ENCODE measurements at places on chromosomes 11 and 22. TPM values are rescaled to one million over a fixed set of nuclear protein-coding genes. Genes with fewer than 3 reads are reported as not detected.

The YPEL4 gene
- not detected for total RNA-seq

The GVQW3 gene
- 0.38 TPM for total RNA-seq

The GDPD4 gene
- total RNA-seq = not detected

The IL18 gene
- total RNA-seq = 31.6 TPM

The SHANK3 gene
- 5.2 TPM for total RNA-seq

The POLD3 gene
- 15.1 TPM for total RNA-seq

The WNT11 gene
- not detected for total RNA-seq

The CHRM1 gene
- not detected for total RNA-seq

The VSIG2 gene
- total RNA-seq = not detected

The DYNC2H1 gene
- 13.9 TPM for total RNA-seq

The RAB3IL1 gene
- 0.53 TPM for total RNA-seq

The TPH1 gene
- total RNA-seq = 0.08 TPM

The C11orf91 gene
- total RNA-seq = not detected

The TMEM45B gene
- 3.7 TPM for total RNA-seq

The BTG4 gene
- total RNA-seq = not detected

The POU2AF2 gene
- total RNA-seq = not detected

The OR10G7 gene
- total RNA-seq = not detected

The BEST1 gene
- 1.4 TPM for total RNA-seq

The LYVE1 gene
- not detected for total RNA-seq

The SCN4B gene
- 7.8 TPM for total RNA-seq

The LRRC74B gene
- total RNA-seq = not detected

The BAIAP2L2 gene
- total RNA-seq = 7.1 TPM

The UPK2 gene
- 0.30 TPM for total RNA-seq

The RASSF7 gene
- 47.2 TPM for total RNA-seq

The OVOL1 gene
- total RNA-seq = 0.91 TPM

The TBX1 gene
- 22.6 TPM for total RNA-seq

The FIBP gene
- 137 TPM for total RNA-seq
